ENCODE measurements at places on chromosomes 3 and 15. TPM values are rescaled to one million over a fixed set of nuclear protein-coding genes. Genes with fewer than 3 reads are reported as not detected.

Gene SENP5
- 18.7 TPM for polyA plus RNA-seq

Gene MED12L
- polyA plus RNA-seq, result 6.3 TPM

GRCh38 chr3:64489361-64490044 lies 198.3 kb downstream of the ADAMTS9 start:
- peak; percentile 14 for DNase-seq

DNA sequence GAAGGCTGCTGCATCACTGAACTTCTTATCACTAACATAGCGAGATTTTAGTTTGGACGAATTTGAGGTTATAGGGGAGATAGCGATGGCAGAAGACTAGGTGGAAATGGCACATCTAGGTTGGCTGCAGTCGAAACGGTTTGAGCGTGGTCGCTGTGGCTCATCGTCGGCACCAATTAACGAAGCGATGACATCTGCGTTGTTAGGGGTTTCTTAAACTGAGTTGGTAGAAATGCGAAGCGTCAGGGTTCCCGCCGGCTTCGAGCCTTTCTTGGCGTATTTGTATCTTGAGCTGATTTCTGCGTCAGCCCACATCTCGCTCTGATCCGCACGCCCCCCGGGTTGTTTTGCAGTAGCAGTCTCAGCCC lies 319 bp downstream of the LNP1 start:
- DNase-seq, result no peak

Gene FAM107A
- polyA plus RNA-seq, result 1.5 TPM
